IMR-90 (cell line): ENCODE measurements at places on chromosomes 7 and 10. TPM values are rescaled to one million over a fixed set of nuclear protein-coding genes. Genes with fewer than 3 reads are reported as not detected.
A peak's percentile ranks its signal among the peaks of the same experiment; 100 is the strongest.

DNA sequence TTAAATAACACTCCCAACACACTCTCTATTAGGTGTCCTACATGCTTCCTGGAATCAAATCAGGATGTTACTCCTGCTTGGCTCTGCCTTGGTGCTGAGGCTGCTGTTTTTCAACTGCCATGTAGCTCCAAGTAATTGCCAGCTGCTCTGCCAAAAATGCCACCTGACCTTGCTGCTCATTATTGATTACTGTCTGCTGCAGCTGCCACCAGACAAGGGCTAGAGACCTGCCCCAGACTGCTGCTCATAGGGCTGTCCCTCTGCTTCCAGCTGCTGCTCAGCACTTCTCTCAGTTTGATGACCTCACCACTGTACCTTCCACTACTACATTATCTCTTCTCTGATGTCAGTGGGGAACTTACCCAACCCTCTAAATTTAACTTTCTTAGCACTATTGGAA, 102.5 kb downstream of the PCLO start:
- DNase-seq: no peak
- H3K27ac ChIP-seq: no peak overlapping the region
- H3K4me3 ChIP-seq: no peak overlapping the region

DNA sequence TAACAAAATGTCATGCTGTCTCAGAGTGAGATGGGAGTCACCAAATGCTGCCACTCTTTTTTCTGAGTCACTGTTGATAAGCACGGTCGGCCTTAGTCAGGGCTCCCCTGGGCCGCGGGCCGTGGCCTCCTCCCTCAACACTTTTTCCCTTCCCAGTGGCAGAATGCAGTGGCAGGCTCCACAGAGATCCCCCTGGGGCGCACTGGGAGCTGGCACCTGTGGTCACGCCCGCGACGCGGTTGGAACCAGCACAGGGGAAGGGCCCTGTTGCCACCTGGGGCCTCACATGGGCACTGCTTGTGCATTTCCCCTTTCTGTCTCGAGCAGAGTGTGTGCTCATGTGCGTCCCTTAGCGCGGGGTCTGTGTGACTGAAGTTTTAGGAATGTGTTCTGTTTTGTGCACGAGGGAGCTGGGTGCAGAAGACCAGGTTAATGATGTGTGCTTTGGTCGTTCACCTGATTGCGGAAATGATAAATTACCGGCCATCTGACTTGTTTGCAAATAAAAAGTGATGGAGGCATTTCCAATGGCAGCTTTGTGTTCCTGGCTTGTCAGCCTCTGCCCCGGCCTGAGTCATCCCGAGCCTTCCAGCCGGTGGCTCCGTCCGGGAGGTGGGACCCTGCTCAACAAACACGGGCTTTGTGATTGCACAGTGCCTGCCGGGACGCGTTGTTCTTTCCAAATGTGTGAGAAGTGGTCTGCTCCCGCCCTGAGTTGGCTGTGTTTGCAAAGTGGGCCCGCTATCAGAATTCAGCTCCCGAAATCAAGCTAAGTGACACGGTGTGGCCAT, 100.7 kb downstream of the NKX6-2 start:
- H3K4me3 ChIP-seq: no peak overlapping the region
- H3K27me3 ChIP-seq: no peaks in the 10 kb centered on the region
- DNase-seq: peak; percentile 58
- H3K27ac ChIP-seq: 0 out of 2 replicates have a peak overlapping the region, but pooled peaks have one; percentile 39

- no peaks in the 10 kb centered on the region for H3K27me3 ChIP-seq
- no peaks in the 10 kb centered on the region for H3K4me1 ChIP-seq
- H3K27ac ChIP-seq: no peak overlapping the region
- H3K4me3 ChIP-seq: no peak overlapping the region
These were observed 199.1 kb upstream of the AHR start for GRCh38 chr7:17099083-17099973.

DNA sequence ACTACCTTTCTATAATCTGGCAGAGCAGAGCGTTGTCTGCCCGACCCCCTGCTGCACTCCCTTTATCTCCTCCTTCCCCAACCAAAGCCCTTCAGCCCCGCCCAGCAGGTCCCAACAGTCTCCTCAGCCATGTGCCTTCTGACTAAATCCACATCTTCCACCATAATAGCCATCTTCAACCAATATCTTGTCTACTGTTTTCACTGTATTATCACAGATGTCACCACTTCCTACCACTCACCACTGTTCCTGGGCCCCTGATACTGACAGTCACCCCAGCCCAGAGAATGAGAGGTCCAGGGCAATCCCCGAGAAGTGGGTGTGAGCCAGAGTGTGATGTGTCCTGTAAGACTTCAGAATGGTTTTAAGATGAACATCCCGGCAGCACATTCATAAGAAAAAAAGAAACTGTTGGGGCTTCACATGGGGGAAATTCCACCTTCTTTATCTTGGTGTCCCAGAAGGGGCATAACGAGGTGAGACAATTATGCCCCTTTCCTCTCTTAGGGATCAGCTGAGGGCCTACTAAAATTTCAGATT, 25.3 kb downstream of the CCDC6 start:
- H3K27me3 ChIP-seq: no peaks in the 10 kb centered on the region
- H3K27ac ChIP-seq: no peak overlapping the region
- no peaks in the 10 kb centered on the region for H3K36me3 ChIP-seq

The TMEM213 gene
- total RNA-seq: not detected in 2 replicates

GRCh38 chr7:121102619-121103018, 114.1 kb downstream of the CPED1 start:
- H3K27ac ChIP-seq: no peak overlapping the region
- no peak overlapping the region for H3K4me3 ChIP-seq
- no peak for DNase-seq
- H3K27me3 ChIP-seq: no peaks in the 10 kb centered on the region
- peaks cover 7% of the 10 kb centered on the region for H3K36me3 ChIP-seq
- H3K4me1 ChIP-seq: no peaks in the 10 kb centered on the region

GRCh38 chr10:33524966-33525365, 190.5 kb upstream of the NRP1 start:
- no peaks in the 10 kb centered on the region for H3K27me3 ChIP-seq
- H3K4me3 ChIP-seq: no peak overlapping the region
- no peak overlapping the region for H3K27ac ChIP-seq
- peak; percentile 53 for DNase-seq
- H3K36me3 ChIP-seq: no peaks in the 10 kb centered on the region

The H2BK1 gene
- not detected in 2 replicates for total RNA-seq

DNA sequence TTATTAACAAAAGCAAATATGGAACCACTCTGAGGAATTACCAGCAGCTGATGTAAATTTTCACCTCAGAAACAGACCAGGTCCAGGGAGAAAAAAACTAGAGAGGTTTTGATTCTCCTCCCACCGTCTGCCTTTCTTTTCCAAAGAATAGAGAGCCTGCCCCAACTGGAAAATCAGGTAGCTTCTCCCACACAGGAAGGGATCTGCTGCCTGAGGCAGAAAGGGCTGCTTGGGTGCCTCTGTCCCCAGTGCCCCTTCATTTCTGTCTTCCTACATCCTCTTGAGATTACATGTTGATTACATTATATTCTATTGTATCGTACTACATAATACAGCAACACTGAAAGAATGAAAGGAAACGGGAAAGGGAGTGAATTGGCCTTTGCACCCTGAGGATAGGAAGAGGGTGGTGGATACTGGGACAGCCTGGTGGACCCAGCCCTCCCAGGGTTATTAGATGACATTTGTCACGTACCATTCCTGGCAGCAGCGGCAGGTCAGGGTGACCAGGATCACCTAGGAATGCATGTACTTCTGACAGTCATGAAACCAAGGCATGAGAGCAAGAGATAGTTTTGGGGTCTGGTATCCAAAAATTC, 8.9 kb downstream of the ST8SIA6 start:
- no peak overlapping the region for H3K27ac ChIP-seq
- no peaks in the 10 kb centered on the region for H3K4me1 ChIP-seq
- H3K4me3 ChIP-seq: no peak overlapping the region

- H3K27me3 ChIP-seq: peaks cover 6% of the 10 kb centered on the region
- H3K4me1 ChIP-seq: peaks cover 2% of the 10 kb centered on the region
- no peaks in the 10 kb centered on the region for H3K36me3 ChIP-seq
- DNase-seq: peak; percentile 96
- peak overlapping the region; percentile 78; the same call in 1 of the 2 replicates for H3K27ac ChIP-seq
- H3K4me3 ChIP-seq: no peak overlapping the region
These were observed 37.2 kb downstream of the PLEKHS1 start for GRCh38 chr10:113788604-113789083.

The NODAL gene
- total RNA-seq: not detected in 2 replicates

- peaks cover 10% of the 10 kb centered on the region for H3K36me3 ChIP-seq
- H3K27me3 ChIP-seq: no peaks in the 10 kb centered on the region
- peak overlapping the region; percentile 92 for H3K4me3 ChIP-seq
- DNase-seq: peak; percentile 80
- peaks cover 15% of the 10 kb centered on the region for H3K4me1 ChIP-seq
These were observed 3.0 kb upstream of the HOXA1 start for GRCh38 chr7:27098578-27099451.

The CCDC172 gene
- not detected in 2 replicates for total RNA-seq

DNA sequence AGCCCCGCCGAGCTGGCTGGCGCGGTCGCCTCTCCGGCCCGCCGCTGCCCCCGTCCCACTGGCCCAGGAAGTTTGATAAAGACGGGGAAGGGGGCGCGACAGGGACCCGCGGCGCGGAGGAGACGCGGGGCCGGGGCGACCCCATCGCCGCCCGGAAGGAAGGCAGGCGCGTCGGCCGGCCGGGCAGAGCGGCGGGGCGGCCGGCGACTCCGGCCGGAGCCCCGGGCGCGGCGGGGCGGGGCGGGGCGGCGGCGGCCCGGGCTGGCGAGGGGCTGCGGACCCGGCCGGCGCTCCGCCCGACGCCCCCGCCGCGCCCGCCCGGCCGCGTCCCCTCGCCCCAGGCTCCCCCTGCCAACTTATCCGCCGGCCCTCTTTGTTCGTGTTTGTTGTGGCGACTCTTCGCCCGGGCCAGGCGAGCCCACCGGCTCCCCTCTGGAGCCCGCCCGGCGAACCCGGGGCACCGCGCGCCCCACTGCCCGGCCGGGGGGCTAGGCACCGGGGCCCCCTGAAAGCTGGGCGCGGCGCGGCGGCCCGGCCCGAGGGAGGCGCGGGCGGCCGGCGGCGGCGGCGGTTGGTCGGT, 571 bp downstream of the KDM7A start:
- no peaks in the 10 kb centered on the region for H3K36me3 ChIP-seq
- H3K27me3 ChIP-seq: peaks cover 2% of the 10 kb centered on the region; the same call in 1 of the 2 replicates
- peak overlapping the region; percentile 53 for H3K27ac ChIP-seq
- H3K4me1 ChIP-seq: no peaks in the 10 kb centered on the region
- DNase-seq: no peak

DNA sequence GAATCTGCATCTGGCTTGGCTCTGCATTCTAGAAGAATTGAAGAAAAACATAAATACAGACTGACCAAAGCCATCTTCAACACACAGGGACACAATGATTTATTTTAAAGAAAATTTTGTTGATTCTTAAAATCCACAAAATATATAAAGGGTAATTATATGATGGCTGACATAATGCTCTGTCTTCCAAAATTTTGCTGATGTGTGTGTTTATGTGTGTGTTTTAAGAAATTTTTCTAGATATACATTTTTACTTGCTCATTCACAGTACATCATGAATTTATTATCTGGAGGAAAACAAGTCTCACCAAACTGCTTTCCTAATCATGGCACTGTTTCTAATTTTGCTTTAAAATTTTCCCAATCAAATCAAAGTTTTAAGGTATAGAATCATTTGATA, 442.6 kb downstream of the PARD3 start:
- 0 out of 2 replicates have a peak, but pooled peaks cover 4% of the 10 kb centered on the region for H3K36me3 ChIP-seq
- no peaks in the 10 kb centered on the region for H3K27me3 ChIP-seq
- H3K4me1 ChIP-seq: no peaks in the 10 kb centered on the region
- no peak overlapping the region for H3K4me3 ChIP-seq
- no peak overlapping the region for H3K27ac ChIP-seq

The SEMA3E gene
- total RNA-seq: 0.72 and 1.1 TPM in 2 replicates

The ZNF365 gene
- total RNA-seq: 2.5 and 3.2 TPM in 2 replicates

DNA sequence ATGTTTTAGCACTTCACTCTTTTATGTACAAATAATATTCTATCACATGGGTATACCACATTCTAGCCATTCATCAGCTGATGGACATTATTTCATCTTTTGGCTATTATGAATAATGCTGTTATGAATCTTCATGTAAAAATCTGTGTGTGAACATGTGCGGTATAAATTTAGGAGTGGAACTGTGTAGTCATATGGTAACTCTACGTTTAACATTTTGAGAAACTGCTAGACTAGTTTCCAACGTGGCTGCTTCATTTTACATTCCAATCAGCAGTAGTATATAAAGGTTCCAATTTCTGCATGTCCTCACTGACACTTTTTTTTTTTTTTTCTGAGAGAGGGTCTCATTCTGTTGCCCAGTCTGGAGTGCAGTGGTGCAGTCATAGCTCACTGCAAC, 8.3 kb downstream of the RAMP3 start:
- H3K27me3 ChIP-seq: peaks cover 12% of the 10 kb centered on the region
- no peaks in the 10 kb centered on the region for H3K36me3 ChIP-seq
- H3K27ac ChIP-seq: no peak overlapping the region
- H3K4me3 ChIP-seq: no peak overlapping the region
- no peaks in the 10 kb centered on the region for H3K4me1 ChIP-seq
- DNase-seq: no peak

The CYP3A4 gene
- total RNA-seq: not detected in 2 replicates
